ENCODE measurements at places on chromosomes 5 and 9.

DNA sequence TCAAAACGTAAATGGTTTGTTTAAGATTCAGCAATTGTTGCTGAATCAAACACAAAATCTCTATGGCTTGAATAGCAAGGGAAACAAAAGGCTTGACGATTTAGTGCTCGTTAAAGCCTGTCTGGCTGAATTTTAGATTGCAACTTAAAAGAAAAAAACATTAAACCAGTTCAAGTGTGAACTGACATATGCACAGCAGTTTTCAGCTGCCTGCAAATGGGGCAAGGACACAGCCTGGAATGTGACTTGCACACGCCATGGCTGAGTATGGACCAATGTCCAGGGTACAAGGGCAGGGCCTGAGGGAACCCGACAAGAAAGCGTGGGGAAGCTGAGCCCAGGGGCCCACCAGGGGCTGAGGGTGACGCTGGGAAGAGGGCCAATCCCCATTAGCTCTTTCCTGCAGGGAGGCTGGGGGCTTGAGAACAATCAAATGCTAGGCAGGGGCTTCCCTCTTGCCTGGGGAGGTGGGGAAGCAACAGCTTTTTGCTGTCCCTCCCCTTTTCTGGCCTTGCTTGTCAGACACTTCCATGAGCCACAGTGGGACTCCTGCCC, 89.6 kb upstream of the LRRTM2 start:
- no peak for DNase-seq

DNA sequence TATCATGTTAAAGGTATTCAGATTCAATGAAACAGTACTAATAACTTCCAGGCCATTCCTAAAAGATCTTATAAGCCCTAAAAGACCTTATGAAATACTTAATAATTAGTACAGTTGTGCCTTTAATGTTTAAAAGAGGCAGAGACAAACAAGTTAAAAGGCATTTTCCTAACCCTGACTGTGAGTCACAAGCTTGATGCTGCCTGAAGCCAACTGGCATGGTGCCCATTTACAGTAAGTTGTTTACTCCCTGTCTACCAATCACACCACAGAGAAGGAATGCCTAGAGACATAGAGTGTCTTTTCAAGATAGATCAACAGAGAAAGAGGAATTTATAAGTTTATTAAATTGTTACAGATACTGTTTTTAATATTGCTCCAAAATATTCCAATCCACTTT, 47.8 kb downstream of the NR3C1 start:
- DNase-seq: peak; percentile 89

DNA sequence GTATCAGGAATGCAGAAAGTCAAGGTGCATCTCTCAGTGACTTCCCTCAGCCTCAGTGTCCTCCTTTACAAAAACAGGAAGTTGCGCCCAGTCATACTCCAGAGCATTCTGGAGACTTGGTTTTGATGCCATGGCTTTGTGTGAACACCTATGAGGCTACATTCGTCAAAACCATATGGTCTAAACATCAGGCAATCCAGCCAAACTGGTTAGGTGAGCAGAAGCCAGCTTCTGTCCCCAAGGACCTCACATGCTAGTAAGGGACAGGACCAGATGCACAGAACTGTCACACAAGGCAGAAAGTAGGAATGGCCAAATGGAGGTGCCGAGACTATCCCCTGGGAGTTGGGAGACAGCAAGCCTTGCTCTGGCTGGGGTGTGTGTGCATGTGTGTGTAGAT, 217.2 kb downstream of the MELK start:
- no peak for DNase-seq

DNA sequence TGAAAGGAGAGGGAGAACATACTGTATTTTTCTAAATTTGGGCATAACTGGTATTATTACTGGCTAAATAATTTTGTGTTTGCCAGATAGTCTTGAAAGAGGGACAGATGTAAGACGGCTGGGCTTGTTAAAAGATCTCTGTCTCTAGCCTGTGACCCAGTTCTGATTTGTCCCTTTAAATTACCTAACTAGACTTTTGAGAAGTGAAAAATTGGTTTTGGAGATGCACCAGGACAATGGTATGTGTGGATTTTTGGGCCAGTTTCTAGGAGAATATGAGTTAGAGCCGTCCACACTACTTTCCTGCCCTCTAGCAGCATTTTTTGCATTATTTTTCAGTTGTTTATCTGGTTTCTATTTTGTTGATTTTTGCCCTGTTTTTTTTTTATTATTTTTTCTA, 33.5 kb downstream of the LNPEP start:
- no peak for DNase-seq

DNA sequence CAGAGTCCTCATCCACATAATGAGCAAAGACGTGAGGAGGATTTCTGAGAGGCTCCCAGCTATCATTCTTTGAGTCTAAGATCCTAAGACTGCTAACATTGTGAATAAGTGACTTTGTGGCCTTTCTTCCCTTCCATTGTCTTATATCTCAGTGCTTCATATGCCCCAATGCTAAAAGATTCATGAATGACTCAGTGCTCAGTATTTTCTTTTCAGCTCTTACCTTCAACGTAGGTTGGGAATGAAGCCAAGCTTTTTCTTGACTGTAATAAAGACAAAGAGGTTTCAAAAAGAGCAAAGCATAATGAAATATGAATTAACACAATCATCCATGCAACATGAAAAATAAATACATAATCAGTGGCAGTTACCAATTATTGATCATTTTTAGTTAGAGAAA, 146.4 kb downstream of the ENTREP1 start:
- DNase-seq: peak; percentile 9

DNA sequence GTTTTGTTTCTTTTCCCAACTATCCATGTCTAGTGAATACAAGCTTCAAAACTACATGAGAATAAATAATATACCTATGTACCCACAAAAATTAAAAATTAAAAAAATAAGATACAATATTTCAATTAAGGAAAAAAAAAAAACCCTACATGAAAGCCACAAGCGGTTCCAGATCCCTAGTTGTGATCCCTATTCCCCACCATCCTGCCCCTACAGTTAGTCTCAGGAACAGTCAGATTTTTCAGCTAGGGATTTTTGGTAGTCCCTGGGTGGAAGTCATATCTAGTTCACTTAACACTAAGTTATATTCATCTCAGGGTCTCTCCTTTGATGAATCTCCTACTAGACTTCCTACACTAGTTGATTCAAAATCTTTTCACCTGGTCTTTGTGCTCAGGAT, 18.5 kb upstream of the PCDHB1 start:
- DNase-seq: no peak

GRCh38 chr5:178272591-178272990, 40.0 kb upstream of the PHYKPL start:
- no peak for DNase-seq

GRCh38 chr5:113617191-113617796, 103.8 kb downstream of the YTHDC2 start:
- DNase-seq: no peak

DNA sequence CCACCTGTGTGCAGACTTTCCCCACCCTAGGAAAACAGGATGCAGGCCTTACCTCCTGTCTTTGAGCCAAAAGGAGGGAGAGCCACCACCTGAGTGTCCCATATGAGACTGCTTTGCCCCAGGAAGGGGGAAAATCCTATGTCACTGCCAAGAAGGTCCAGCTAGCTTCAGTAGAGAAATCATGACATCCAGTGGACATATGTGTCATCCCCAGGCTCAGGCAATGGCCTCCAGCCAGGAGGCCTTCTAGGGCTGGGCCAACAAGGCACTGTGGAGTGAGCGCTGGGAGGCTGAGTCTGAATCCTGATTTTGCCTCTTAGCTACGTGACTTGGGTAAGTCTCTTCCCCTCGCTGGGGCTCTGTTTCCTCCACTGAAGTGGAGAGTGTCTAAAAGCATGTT, 60.2 kb downstream of the SMIM23 start:
- peak; percentile 44 for DNase-seq

DNA sequence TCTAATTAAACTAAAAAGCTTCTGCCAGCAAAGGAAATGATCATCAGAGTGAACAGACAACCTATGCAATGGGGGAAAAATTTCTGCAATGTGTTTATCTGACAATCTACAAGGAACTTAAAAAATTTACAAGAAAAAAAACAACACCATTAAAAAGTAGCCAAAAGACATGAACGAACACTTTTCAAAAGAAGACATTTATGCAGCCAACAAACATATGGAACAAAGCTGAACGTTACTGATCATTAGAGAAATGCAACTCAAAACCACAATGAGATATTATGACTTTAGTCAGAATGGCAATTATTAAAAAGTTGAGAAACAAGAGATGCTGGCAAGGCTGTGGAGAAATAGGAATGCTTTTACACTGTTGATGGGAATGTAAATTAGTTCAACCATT, 530.4 kb upstream of the DAB2 start:
- DNase-seq: no peak

- no peak for DNase-seq
Observed at GRCh38 chr9:80072451-80072850, 500.7 kb downstream of the TLE4 start.

DNA sequence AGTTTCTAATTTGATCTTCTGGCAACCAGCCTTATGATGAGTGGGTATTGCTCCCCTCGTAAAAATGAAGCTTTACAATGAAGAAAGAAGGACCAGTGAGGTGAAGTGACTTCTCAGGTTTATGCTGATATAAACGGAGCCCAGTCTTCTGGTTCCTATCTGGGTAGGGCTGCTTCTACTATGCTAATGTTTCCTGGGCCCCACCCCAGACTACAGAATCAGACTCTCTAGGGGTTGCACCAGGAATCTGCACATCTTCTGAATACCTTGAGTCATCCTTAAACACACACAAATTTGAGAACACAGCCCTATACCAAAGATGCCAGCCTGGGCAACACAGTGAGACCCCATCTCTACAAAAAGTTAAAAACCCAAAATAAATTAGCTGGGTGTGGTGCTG, 16.2 kb downstream of the BTF3 start:
- no peak for DNase-seq

DNA sequence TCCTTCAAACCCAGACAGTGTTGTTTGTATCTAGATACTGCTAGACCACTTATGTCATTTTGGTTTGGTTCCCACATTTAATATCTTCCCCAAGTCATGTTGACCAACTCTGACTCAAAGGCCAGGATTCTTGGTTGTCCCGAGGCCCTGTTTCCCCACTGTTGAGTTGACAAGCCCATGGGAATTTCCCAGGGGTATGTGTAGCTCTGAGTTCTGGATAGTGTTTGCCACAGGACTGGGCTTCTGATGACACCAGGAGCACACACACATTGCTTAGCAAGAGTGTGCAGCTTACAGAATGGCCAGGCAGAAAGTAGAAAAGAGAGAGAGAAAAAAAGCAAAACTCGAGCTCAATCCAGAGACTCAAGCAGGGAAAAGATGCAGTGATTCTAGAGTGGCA, 214.4 kb downstream of the NXNL2 start:
- peak; percentile 88 for DNase-seq

- DNase-seq: no peak
Observed at GRCh38 chr9:126796758-126797157, 8.1 kb upstream of the ZBTB43 start.

DNA sequence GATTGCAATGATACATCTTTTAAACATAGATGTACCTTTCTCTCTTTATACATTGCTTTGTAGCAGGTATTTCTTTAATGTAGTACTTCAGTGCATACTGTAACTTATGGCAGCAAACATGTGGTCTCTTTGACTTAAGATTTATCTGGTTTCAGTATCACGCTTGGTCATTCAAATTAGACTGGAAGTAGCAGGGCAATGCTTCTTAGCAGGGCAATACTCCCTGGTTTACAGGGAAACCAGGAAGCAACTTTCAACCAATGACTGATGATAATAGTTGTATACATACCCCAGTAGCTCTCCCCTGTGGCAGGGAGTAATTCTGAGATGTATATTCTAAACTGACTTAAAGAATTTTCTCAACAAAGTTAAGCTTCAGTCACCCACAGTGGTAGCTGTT, 761.1 kb upstream of the CDH10 start:
- DNase-seq: no peak

DNA sequence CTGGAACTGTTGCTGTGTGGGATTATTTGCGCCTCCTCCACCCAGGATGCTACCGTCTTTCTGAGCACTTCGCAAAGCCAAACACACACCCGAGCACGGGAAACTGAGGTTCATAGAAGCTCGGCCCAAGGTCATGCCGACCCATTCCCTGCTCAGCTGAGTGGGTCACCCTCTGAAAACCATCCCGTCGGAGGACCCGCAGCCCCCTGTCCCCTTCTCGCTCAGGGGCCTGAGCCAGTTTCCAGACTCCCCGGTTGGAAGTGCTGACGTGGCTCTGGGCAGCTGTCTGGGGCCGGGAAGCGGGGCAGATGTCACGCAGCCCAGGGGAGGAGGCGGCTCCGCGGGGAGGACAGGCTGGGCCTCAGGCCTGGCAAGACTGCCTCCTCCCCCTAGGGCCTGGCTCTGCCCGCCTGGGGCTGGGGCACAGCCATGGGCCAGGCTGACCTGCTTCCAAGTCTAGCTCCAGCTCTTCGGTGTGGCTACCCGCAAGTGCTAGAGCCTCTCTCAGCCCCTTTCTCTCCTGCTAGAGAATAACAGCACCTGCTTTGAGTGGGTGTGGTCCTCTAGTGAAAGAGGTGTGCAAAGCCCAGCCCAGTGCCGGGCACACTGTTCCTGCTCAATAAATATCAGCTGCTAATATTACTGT, 9.9 kb upstream of the CXXC5 start:
- DNase-seq: peak; percentile 76

GRCh38 chr5:34464829-34465228, 191.3 kb upstream of the RAI14 start:
- DNase-seq: no peak

DNA sequence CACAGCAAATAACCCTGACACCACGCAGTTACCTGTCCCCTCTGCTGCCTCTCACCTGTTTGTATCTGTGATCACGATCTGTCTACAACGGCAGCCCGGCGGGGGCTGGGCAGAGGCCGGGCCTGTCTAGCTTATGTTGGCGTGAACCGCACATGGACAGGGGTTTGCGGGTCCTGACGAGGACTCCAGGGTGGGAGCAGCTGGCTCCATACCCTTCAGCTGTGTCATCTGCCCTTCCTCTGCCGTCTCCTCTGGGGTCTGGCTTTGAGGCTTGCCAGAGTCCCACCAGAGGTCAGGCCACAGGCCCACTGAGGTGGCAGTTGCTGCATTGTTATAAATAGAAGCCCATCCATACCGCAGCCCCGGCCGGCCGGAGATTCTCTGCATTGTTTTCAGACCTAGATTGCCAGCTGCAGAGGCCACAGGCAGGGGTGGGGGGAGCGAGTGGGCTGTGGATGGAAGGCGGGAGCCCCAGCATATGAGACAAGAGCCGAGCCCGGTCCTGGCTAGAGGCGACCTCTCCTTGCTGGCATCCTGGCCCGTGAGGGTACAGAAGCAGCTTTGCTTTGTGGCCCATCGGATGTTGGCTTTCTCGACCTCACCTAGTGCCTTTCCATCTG, 37.8 kb downstream of the FAM78A start:
- DNase-seq: peak; percentile 67

DNA sequence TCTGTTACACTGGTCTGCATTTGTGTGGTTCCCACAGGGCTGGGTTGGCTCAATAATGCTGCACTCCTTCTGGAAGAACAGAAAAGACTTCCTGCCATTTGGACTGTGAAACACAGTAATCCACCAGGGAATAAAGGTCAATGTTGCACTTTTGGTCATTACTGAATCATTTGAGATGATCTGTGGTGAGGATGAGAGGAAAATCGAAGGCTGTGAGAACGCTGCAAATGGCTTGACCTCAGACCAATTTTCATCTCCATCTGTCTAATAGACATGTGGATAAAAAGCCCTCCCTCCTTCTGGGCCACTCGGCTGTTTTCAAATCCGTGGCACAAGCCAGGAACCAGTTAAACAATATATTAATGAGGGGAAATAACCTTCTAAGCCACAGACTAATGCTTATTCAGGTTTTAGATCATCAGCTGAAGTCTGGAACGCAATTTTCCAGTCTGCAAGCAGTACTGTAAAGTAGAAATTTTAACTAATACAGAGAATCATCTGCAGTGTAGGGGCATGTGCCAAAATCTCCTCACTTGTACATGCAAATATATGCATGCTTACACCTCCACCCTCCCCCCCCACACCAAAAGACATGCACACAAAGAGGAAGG, 20.2 kb downstream of the TLE1 start:
- DNase-seq: no peak

Measured in fibroblast of skin of back (primary cell).